CD4-positive, alpha-beta T cell treated with Interleukin-6 at 100 ng/mL for 8 hours (primary cell): ENCODE measurements at places on chromosomes 2 and 18.

- DNase-seq = no peak
Measured at GRCh38 chr18:22180722-22181121, 11.3 kb downstream of the GATA6 start.

- no peak for DNase-seq
Measured at GRCh38 chr2:26246818-26247217, 2.1 kb downstream of the HADHB start.

DNA sequence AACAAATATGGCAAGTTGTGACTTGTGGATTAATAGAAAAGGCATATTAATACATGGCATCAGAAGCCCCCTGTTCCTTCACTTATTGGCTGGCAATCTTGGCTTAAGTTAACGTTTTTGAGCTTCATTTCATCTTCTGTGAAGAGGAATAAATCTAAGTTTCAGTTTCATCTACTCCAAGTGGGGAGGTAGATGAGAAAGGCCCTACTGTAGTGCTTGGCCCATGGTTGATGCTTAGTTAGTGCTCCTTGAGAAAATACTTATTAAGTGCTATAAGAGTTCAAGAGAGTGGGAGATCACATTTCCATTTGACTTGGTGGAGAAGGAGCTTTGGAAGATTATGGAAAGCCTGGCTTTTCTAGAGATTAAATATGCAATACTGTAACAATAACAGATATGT, 244.3 kb downstream of the BABAM2 start:
- DNase-seq = no peak

GRCh38 chr18:45383228-45383627, 232.0 kb upstream of the SLC14A2 start:
- DNase-seq = no peak

DNA sequence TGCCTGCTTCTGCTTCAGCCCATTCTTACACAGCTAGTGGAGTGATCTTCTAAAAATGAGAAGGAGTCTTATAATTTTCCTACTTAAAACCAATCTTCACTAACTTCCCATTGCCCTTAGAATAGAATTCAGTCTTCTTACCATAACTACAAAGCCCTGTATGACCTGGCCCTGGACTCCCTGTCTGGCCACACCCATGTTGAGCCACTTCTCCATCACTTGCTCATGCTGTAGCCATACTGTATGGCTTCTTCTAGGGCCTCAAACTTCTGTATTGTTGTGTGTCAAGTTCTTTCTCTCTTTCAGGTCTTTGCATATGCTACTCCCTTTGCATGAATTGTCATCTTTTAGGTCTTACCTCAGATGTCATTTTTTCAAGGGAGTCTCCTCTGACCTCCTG, 11.2 kb downstream of the DGUOK start:
- no peak for DNase-seq

- no peak for DNase-seq
Measured at GRCh38 chr18:50128506-50129271, 66.3 kb downstream of the MYO5B start.

GRCh38 chr2:209960676-209961630, 41.5 kb upstream of the RPE start:
- peak; percentile 22 for DNase-seq

GRCh38 chr18:35688757-35689156, 107.2 kb downstream of the GALNT1 start:
- DNase-seq = no peak

DNA sequence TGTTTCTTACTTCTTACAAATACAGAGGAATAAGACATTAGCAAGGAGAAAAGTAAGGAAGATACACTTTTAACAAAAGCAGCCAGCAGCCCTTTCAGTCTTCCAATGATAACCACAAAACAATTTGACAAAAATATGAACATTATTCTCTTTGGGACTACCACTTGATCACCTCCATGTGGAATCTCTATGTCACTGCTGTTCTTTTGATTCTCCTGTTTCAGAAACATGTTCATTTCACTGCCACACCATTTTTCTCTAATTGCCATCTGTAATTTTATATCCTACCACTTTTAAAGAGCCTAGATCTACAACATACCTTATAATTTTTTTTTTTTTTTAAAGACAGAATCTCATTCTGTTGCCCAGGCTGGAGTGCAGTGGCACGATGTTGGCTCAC, 10.9 kb downstream of the INO80D start:
- no peak for DNase-seq

- no peak for DNase-seq
Measured at GRCh38 chr2:129006135-129006886, 687.6 kb upstream of the HS6ST1 start.

DNA sequence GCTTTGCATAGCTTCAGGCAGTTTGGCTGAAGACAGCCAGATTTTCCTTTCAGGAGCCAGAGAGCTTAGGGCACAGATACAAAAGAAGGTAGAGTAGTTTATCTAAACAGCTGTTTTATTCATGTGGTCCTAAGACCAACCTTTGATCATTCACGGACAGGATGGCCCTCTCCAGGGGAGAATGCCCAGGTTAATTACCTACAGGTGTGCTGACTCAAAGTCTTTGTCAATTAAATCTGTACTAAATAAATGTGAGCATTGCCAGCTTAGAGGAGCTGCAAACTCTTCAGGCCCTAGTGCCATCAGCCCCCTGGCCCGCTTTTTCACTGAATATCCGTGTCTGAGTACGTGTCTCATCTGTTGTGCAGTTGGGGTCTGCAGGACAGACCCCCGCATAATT, 554.7 kb downstream of the NUP35 start:
- DNase-seq = no peak

GRCh38 chr2:109301746-109302145, 172.7 kb downstream of the SH3RF3 start:
- DNase-seq = no peak

GRCh38 chr2:127044977-127045661, 61.8 kb downstream of the BIN1 start:
- no peak for DNase-seq

GRCh38 chr18:54359233-54359632, 1.5 kb downstream of the C18orf54 start:
- DNase-seq = no peak

- no peak for DNase-seq
Measured at GRCh38 chr2:221025398-221025797, 546.7 kb downstream of the EPHA4 start.

- no peak for DNase-seq
Measured at GRCh38 chr2:144467502-144468137, 52.3 kb downstream of the ZEB2 start.

DNA sequence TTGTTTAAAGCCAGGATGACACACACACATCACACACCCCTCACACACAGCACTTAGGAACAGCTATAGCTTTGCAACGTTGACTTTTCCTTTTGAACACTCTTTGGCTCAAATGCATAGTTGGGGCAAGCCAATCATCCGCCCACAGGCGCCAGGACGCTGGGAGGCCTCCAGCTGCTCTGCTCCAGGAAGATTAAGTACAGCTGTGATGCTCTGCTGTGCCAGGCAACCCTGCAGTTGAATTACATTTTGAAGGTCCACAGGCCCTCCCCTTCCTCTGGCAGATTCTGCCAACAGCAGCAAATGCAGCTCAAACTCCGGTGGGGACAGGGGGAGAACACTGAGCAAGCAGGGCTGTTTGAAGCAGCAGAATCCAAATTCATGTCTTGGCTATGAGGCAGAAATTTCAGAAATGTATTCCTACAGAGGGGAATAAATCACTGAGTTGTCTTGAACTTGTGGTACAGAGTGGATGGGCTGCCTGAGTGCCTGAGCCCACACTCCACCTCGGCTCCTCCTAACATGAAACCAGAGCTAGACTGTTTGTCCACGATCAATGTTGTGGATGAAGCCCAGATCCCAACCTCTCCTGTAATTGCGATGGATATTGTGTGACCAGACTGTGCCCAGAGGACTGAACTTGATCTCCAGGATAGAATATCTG, 86.5 kb upstream of the PPP1CB start:
- DNase-seq = no peak

- DNase-seq = peak; percentile 53
Measured at GRCh38 chr2:9656270-9656766, 25.5 kb upstream of the YWHAQ start.

- no peak for DNase-seq
Measured at GRCh38 chr2:8134473-8134932, 547.4 kb upstream of the ID2 start.

- no peak for DNase-seq
Measured at GRCh38 chr18:50320719-50321118, 33.2 kb upstream of the CXXC1 start.

- no peak for DNase-seq
Measured at GRCh38 chr2:187825-188224, 76.0 kb downstream of the SH3YL1 start.

GRCh38 chr2:209471037-209471436, 47.2 kb downstream of the MAP2 start:
- DNase-seq = no peak

- no peak for DNase-seq
Measured at GRCh38 chr18:48742706-48743475, 204.1 kb downstream of the CTIF start.

DNA sequence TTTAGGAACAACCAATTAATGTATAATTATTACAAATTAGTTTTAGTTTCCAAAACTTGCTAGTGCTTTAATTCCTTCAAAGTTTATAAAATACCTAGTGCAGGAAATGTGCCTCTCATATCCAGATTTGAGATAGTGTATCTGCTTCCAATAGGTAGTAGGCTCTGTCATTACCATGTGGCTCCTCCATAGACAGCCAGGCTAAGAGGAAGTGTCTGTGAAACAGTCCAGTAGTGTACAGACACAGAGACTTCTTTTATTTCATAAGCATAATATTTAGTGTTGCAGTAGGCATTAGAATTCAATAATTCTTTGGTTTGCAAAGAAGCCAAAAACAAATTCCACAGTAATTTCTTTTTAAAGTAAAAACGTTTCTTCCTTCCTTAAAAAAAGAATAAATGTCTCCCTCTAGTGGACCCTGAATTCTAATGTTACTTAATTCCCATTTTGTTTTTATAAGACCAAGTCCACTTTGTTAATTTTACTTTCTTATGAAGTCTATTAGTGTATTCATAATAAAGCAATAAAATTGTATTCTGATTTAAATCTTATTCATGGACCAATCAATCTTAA, 101.2 kb downstream of the NEB start:
- DNase-seq = no peak

DNA sequence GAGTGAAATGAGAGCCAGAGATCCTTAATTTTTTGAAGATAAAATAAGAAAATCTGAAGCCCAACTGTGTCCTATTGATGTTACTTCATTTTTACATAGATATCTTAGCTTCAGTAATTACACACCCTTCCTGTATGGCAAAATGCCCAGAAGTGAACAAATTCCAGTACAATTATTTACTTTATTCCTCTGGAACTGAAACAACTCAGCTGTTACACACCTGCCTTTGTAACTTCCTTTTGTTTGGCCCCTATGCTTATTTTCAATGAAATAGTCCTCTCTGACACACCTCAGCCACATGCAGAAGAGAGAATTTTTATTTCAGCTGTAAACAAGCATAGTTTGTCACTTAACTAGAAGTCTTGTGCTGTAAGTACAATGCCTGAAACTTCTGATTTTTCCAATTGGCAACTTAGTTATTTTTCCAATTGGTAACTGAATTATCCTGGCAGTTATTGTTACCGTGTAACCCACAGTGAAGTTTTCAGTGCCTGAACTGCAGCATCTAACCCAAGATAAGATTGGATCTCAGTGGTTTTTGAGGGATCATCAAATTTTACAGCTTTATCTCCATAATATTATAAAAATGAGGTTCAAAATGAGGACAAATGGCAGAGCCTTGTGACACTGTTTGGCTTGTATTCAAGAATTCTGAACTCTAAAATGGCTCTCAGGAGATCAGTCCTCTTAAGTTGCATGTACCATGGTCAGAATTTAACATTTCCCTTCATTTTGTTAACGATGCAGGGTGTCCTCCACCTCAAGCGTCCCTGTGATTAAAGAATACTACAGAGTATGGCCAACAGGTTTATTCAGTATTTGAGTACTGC, 82.6 kb downstream of the PKP4 start:
- no peak for DNase-seq

- DNase-seq = no peak
Measured at GRCh38 chr2:232486558-232487384, 863 bp downstream of the ECEL1 start.

DNA sequence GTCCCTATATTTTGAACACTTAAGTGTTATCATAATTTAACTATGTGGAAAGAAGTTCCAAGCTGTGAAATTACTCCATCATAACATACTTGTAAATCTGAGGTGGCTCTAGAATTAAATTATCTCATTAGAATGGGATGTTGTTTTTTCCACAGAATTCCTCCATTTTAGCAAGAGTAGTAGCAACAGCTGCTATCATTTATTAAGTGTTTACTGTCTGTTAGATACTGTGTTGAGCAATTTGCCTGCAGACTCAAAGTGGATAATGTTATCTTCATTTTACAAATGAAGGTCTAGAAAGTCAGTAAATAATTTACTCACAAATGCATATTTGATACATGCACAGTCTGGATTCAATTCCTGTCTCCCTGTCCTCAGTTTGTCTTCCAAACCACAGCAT, 504.8 kb upstream of the NRP2 start:
- no peak for DNase-seq

DNA sequence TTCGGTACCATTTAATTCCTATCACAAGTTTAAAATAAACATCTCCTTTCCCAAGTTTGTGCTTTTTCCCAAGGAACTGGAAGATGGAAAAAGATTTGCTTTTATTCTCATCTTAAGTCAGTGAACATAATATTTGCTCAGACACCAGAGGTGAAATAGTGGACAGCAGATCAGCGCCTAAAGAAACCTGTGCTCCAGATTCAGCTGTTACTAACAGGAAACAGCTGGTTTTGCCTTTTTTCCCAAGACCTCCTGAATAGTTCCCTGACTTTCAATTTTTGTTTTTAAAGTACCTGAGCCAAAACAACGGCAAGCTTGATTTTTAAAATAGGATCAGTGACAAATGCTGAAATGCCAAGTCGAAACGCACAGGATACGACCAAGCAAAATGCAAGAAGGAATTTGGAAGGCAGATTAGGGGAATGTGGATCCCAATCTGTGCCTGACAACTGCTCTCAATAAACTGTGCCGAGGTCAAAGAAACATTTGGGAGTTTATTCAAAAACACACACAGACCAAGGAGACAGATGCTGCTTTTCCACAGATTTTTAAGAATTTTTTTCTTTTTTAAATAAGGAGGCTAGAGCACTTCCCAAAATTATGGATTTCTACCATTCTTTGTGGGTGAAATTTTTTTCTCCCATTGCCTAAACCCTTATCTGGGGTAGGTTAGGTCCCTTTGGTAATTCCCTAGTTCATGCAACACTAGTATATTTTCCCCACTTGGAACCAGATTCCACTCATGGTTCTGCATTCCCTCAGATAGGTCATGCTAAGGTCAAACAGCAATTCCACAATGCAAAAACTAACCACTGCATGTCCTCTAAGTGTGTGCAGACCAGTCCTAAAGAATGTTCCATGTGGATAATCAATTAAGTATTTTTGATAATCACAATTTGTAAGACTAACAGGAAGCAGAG, 121.5 kb upstream of the PDE1A start:
- DNase-seq = no peak

DNA sequence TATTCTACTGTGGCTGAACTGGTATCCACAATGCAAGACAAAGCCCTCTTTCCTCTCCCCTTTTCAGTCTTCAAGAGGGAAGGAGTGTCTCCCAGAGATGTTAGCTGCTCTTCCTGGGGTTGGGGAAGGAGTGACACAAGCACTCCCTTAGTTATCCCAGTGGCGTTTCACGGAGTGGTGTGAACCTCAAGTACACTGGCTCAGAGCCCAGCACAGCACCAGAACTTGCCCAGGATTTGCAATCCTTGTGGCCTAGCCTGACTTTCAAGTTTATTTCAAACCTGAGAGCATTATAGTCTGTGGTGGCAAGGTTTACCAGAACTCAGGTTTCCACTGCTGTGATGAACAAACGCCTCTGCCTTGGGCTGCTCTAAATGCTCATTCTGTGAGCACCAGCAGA, 162.5 kb downstream of the CCDC102B start:
- DNase-seq = no peak
